ENCODE measurements at places on chromosomes 6 and 20.

DNA sequence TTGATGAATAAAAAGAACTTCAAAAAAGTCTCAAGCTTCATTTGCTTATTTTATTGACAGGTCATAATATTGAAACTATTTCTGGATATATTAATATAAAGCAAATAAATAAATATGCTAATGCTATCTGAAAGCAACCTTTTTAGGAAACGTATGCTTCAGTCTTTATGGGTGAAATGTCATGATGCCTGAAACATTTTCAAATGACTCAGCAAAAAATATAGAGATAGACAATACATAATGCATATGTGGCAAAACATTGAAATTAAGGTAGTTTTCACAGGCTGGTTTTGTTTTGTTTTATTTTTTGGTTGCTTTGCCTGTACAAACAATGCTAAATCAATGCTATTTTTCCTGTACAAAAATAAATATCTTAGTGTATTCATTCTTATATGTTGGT lies 194.4 kb upstream of the PLCB4 start:
- no peak for DNase-seq

- no peak for DNase-seq
Measured at GRCh38 chr6:158665332-158665731, 15.5 kb downstream of the SYTL3 start.

- no peak for DNase-seq
Measured at GRCh38 chr6:109255087-109255486, 127.2 kb downstream of the CD164 start.

- no peak for DNase-seq
Measured at GRCh38 chr6:5132731-5133130, 47.6 kb downstream of the PPP1R3G start.
